ENCODE measurements at places on chromosomes 11 and 22. TPM values are rescaled to one million over a fixed set of nuclear protein-coding genes. Genes with fewer than 3 reads are reported as not detected.

DNA sequence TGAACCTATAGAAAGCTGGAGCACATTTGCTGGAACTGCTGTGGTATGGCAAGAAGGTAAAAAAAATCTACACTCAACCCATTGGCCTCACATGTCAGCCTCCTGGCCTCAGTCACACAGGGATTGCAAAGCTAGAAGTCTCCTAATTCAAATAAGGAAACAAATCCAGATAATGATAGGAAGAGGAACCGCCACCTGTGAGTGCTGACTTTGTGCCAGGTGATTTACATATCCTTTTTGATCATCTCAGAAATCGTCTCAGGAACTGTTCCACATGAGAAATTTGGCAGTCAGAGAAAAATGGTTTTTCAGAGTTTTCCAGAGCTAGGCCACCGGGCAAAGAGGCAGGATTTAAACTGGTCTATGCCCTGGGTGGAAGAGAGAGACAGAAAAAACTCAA is 986 bp downstream of the NLRP10 start:
- DNase-seq: no peak

DNA sequence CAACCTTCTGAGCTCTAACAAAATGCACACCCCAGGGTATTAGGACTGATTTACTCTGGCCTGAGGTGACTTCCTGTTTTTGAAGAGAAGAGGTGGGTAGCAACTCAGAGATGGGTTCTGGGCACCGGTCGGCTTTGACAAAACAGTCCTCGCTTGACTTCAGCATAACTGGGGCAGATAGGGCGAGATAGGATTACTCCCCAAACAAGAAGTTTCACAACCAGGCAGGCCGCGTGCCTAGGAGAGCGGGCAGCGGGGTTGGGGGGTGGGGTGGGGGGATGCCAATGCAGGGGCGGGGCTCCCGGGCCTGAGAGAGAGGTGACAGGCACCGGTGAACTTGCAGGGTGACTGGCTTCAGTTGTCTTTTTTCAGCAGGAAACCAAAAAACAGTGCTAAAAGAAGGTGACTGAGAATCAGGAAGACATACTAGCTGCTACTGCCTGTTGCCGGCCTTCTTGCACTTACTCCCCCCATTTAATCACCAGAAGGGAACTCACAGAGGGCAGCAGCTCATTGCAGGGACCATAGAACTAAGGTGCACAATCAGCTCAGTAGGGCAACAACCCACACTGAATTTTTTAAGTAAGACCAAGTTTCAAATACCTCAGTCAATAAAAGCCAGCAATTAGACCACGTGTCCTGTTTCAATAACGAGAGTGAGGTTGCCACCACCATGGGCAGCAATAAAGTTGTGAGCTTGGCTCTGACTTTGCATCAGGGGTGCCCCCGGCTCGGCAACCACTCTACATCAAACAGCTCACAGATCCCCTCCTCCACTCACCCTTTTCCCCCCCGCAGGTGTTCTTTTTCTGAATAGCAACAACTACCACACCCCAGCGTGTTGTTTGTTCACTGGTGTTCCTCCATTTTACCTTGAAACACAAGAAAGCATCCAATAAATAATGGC is 37.2 kb upstream of the ETS1 start:
- no peak for DNase-seq

GRCh38 chr22:19446603-19447329 is 745 bp downstream of the C22orf39 start:
- no peak for DNase-seq

- DNase-seq: no peak
Observed at GRCh38 chr11:96156379-96156722, 186.6 kb downstream of the MAML2 start.

DNA sequence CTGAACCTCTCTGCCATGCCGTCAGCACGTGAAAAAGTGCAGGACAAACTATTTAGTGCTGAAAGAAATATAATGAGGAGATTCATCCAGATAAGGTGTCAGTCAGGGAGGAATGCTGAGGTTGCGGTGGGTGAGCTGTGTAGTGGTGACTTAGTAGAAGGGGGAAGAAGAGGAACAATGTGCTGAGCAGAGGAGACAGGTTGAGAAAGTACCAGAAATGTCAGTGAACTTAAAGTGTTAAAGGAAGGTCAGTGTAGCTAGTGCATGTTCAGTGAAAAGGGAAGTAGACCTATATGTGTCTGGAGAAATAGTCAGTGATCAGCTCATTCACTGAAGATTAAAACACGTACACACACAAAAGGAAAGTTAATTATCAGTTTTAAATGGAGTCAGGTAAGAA is 237.6 kb upstream of the CCDC179 start:
- DNase-seq: no peak

GRCh38 chr11:59267196-59267595 is 54.5 kb upstream of the MPEG1 start:
- no peak for DNase-seq

Gene GGTLC2
- total RNA-seq: not detected
